ENCODE measurements at places on chromosomes 4 and X. TPM values are rescaled to one million over a fixed set of nuclear protein-coding genes. Genes with fewer than 3 reads are reported as not detected.

DNA sequence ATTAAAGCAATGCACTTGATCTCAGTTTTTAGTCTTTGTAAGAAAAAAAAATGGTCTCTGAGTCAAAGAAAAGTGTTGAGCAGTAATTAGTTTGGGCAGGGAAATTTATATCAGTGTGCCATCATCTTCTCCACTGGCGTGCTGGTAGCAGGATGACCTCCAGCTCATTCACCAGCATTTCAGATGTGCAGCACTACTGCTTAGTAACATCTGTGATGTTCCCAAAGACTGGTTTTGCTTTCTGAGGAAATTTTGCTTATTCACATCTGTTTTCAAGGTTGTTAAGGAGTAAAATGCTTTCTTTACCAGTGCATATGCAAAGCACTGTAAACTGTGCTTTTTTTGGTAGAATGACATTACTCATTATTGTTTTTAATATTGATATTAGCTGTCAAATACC lies 540.4 kb downstream of the TRAM1L1 start:
- no peak for DNase-seq
- H3K36me3 ChIP-seq, result no peaks in the 10 kb centered on the region
- H3K4me1 ChIP-seq, result no peaks in the 10 kb centered on the region
- H3K4me3 ChIP-seq, result no peak overlapping the region
- no peaks in the 10 kb centered on the region for H3K27me3 ChIP-seq

DNA sequence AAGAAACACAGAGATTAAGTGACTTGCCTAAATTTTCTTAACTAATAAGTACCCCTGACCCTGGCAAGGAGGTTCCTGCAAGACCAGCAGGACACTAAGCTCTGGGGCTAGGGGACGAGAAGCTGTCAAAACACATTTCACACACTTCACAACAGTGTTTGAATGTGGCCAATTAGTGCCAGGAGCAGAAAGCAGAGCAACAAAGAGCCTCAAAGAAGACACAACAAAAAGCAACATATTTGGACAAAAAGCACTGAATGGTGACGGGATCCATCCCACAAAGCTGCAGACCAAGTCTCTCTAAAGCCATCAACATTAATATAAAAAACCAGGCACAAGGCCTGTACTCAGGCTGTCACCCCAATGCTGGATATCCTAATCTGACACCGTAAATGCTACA lies 361.9 kb upstream of the RASGEF1B start:
- H3K27me3 ChIP-seq, result no peaks in the 10 kb centered on the region
- no peak overlapping the region for H3K27ac ChIP-seq
- H3K36me3 ChIP-seq, result no peaks in the 10 kb centered on the region
- no peaks in the 10 kb centered on the region for H3K4me1 ChIP-seq
- DNase-seq, result no peak

DNA sequence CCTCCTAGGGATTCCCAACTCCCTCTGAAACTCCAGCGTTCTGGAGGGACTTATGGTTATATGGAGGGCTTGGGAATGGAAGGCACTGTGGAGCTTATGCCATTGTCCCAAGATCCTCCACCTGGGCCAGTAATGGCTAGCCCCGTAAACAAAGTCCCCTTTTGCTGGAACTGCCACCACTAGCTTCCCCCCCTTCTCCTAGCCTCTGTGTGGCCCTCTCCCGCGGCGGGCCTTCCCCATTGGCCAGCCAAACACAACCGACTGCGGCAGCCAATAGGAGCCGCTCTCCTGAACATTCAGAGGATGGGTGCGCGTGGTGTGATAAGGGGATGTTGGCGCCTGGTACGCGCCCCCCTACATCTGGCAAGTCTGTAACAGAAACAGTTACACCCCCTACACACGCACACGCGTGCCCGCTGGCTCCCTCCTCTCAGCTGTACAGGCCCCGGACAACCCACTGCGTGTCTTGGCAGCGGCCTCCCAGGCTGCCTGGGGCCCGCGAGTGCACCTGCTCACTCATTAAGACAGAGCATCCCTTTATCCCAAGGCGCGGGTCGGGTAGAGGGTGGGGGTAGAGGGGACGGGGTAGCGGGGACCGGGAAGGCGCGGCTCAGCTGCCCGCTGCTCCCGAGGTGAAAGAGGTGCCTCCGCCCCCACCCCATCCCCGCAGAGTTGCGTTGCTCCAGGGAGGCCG lies 863 bp upstream of the RAB33A start:
- no peaks in the 10 kb centered on the region for H3K36me3 ChIP-seq
- peaks cover 17% of the 10 kb centered on the region for H3K4me1 ChIP-seq
- H3K27ac ChIP-seq, result no peak overlapping the region
- peak; percentile 11 for DNase-seq

DNA sequence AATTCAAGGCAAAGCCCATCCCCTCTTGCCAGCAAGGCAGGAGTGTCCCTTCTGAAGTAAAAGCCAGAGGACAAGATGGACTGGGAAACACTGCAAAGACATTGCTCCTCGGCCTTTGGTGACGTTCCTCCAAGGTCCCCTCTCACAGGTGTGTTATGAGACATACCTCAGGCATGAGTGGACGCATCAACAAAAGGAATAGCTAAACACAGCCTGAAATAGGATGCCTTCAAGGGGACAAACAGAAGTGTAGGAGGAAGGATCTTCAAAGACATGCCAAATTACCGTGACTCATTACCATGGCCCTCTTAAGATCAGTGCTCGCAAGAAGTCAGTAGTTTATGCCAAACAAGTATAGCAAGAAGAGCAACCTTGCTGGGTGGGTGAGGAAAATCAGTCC lies 6.0 kb upstream of the IDS start:
- no peak overlapping the region for H3K27ac ChIP-seq
- H3K4me3 ChIP-seq, result no peak overlapping the region
- H3K4me1 ChIP-seq, result peaks cover 5% of the 10 kb centered on the region
- H3K36me3 ChIP-seq, result no peaks in the 10 kb centered on the region
- no peaks in the 10 kb centered on the region for H3K27me3 ChIP-seq
- peak; percentile 37 for DNase-seq

Gene MYL5
- 14.9 TPM for total RNA-seq

Gene ARMCX2
- total RNA-seq, result 150 TPM
